ENCODE measurements at places on chromosomes 12 and 14.

- no peak for DNase-seq
Measured at GRCh38 chr14:74984236-74985027, 18.3 kb upstream of the EIF2B2 start.

DNA sequence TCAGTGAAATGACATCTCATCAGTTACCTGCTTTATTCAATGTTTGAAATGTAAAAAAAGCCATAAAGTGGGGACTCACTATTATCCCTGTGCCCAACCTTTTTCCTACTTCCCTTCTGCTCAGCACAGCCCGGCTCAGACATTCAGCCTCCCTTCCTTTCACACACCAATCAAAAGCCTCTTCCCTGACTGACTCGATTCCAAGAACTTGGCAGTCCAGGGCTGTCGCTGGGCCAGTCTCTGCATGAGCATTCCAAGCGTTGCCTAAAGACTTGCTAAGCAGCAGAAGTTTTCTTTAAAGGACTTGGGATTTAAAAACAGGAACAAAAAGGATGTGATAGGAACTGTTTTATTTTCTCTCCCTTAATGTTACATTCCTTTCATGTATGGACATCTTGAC, 22.7 kb downstream of the ITPR2 start:
- DNase-seq, result no peak

GRCh38 chr12:130878193-130879185, 6.6 kb downstream of the RAN start:
- DNase-seq, result no peak

- DNase-seq, result no peak
Measured at GRCh38 chr12:128727461-128727860, 96.3 kb downstream of the SLC15A4 start.

DNA sequence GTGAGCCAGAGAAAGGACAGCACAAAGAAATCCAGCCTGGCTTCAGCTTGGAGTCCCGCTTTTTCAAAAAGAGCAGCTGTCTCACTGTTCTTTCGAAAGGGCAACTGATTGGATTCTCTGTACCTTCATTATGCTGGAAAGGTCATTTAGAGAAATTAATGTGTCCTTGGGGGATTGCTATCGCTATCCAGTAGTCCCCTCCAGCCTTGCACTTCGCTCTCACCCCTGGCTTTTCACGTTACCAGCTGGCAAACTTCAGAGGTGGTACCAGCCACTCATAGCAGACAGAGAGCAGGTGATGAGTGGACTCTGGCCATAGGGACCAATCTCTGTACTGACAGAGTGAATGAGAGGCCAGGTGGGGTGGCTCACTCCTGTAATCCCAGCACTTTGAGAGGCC, 11.8 kb upstream of the NUAK1 start:
- no peak for DNase-seq
